ENCODE measurements at places on chromosomes 11 and 22.

DNA sequence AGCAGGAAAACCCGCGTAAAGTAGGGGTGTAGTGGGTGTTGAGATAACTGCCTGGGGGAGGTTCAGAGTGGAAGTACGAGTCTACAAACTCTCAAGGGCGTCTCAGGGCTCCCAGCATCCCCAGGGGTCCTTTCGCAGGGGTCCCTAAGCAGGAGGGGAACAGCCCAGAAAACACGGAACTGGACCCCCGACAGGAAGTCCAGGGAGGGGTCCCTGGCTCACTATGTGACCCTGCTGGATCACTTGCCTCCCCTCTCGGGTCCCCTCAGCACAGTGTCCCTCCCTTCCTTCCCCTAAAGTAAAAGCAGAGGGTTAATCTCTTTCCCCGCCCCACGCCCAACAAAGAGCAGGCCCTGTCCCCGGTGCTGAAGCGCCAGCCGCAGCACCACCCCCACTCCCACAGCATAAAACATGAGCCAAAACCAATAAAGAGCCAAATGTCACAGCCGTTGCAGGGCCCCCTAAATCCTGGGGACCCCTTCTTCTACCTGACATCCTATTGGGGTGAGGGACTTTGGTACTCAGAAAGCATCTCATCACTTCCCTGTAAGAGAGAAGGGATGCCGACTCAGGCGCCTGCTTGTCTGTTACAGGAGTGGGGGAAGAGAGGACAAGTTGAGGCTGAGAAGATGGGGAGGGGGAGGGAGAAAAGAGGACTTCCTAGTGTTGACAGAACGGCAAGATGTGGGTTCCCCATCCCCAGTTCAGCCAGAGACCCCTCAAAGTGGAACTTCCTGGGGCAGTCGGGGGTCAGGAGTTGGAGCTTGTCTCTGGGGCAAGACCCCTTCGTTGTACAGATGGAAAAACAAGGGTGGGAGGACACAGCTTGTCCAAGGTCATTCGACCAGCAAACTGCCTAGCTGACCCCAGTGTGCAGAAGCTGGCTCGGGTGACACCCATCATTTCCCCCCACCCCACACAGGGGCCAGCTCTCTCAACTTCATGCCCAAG lies 1.4 kb upstream of the NEFH start:
- peak; percentile 77 for DNase-seq

DNA sequence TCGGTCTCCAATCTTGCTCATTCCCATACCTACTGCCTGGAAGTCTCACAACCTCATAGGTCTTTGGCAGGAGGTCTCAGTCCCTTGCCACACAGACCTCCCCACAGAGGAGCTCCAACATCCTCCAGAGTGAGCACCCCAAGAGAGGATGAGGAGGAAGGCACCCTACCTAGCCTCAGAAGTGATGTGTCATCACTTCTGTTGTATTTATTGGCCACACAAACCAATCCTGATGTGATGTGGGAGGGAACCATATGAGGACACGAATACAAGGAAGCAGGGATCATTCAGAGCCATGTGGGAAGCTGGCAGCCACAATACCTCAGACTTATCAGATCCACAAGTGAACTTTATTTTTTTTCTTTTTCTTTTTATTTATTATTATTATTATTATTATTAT lies 9.0 kb upstream of the UPK2 start:
- no peak for DNase-seq

DNA sequence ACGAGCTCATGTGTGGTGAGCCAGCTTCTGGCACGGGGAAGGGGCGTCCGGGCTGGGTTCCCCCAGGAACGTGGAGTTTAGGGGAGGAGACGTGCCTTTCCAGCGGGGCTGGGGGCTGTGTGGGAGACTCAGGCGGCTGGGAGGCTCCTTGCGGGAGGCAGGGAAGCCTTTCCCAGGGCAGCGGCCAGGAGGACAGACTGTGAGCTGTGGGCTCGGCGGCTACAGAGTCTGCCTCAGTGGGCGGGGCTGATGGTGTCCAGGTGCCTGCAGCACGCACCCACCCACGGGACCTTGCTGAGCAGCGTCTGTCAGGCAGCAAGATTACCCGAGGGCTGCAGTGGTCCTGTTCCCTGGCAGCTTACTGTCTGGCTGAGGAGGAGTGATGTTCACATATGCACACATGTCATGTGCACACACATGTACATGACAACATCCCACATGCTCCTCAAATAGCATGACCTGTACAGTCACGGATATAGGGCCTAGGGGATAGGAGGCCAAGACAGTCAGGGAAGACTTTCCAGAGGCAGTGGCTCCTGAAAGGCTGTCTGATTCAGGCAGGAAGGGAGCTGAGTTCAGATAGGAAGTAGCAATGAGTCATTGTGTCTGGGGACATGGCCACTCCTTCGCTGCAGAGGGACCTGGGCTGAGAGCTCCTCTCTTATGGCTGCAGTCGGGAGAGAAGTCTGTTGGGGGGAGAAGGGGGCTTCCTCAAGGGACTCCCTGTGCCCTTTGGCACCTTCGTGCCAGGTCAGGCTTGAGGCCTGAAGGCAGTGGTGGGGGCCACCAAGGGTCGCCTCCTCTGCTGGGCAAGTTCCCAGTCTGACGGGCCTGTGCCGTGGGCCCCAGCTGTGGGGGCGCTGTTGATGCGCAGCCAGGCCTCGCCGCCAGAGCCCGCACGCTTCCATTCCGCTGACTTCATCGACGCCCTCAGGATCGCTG lies 23.3 kb upstream of the PPP6R3 start:
- no peak for DNase-seq

DNA sequence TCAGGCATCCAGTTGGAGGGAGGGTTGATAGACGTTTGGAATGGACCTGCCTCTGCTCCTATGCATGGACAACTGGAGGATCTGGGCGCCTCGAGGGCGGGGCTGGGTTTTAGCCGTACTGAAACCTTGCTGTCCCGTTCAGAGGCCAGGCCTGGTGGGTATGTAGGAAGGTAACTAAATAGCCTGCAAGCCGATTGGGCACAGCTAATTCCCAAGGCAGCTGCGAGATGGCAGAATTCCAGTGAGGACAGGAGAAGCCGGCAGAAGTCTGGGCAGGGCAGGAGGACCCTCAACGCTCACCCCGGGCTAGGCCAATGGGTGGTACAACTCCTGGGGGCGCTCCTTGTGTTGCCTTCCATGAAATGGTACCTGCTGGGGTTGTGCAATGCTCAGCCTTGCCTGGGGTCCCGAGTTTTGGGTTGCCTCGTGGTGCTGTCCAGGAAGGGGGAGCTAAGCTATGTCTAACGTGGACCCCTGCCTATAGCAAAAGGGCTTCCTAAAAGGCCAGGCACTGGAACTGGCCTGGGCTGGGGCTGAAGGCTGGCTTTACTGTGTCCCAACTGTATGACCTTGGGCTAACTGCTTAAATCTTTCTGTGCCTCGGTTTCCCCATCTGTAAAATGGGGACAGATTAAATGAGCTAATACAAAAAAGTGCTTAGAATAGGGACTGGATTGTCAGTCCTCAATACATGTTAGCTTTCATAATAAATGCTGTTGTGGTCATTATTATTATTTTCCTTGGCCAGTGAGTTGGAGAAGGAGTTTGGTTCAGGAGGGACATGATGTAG lies 30.1 kb upstream of the CD82 start:
- no peak for DNase-seq

- no peak for DNase-seq
Observed at GRCh38 chr11:68551777-68552176, 91.2 kb downstream of the PPP6R3 start.

DNA sequence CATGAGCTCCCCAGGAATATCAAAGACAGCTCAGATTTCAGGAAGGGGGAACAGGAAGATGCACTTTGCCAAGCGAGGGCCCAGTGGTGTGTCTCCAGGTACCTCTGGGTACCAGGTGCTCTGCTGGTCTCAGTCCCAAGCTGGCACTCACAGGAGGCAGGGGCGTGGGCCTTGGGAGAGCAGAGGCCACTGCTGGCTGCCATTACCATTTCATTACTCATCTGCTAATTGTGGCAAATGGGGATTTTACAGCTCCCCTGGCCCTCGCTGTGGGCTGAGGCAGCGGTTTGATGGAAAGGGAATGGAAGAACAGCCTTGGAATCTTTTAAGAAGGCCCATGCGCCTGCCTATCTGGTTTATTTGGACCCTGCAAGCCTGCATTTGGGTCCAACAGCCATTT lies 192.0 kb upstream of the NAV2 start:
- no peak for DNase-seq

- DNase-seq: no peak
Observed at GRCh38 chr11:1501421-1502167, 15.0 kb upstream of the MOB2 start.

- DNase-seq: no peak
Observed at GRCh38 chr11:44817207-44817949, 90.6 kb downstream of the TSPAN18 start.

- no peak for DNase-seq
Observed at GRCh38 chr11:82634091-82634490, 99.6 kb downstream of the FAM181B start.

- DNase-seq: peak; percentile 60
Observed at GRCh38 chr11:116353589-116353988, 419.2 kb downstream of the BUD13 start.

GRCh38 chr22:25448435-25449051 lies 115.9 kb upstream of the GRK3 start:
- DNase-seq: peak; percentile 23

GRCh38 chr11:40235841-40236240 lies 1223.6 kb downstream of the LRRC4C start:
- DNase-seq: no peak

DNA sequence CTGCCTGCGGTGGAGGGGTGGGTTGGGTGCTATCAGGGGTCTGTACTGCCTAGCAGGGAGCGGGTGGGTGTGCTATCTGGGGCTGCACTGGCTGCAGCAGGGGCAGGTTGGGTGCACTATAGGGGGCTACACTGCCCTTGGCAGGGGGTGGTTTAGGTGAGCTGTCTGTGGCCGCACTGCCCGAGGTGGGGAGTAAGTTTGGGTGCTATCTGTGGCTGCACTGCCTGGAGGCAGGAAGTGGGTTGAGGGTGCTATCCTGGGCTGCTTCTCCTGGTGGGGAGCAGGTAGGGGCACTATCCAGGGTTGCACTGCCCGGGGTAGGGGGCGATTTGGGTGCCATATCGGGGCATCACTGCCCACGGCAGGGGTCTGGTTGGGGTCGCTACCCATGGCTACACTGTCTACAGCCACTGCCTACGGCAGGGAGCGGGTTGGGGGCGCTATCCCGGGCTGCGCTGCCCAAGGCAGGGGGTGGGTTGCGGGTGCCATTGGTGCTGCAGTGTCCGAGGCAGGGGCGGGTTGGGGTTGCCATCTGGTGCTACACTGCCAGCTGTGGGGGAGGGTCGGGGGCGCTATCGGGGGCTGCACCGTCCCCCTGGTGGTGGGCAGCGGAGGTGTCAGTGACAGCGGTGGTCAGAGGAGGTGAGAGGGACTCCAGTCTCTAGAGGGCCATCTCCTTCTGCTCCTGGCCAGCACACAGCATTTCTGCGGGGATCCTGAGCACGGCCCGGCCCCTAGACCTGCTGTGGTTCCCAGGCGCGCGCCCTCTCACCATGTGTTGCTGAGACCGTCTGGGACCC lies 1.3 kb upstream of the RFPL2 start:
- DNase-seq: no peak

- DNase-seq: no peak
Observed at GRCh38 chr22:38549101-38549894, 20.7 kb downstream of the DMC1 start.

DNA sequence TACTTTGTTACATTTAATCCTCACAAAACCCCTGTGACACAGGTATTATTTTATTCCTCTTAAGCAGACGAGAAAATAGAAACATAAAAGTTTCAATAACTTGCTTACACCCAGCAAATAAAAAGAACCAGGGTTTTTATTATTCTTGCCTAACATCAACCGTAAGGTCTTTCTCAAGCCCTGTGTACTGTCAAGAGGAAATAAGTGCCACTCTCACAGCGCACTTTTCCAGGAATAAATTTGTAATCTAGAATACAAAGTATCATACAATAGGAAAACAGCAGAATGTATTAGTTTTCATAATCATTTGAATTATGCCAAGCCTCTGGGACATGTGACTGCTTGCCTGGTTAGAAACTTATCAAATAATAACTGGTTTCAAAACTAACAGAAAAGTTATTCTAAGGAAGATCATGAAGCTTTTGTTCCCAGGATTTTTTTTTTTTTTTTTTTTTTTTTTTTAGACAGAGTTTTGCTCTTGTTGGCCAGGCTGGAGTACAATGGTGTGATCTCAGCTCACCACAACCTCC lies 7.4 kb downstream of the CCDC34 start:
- no peak for DNase-seq

DNA sequence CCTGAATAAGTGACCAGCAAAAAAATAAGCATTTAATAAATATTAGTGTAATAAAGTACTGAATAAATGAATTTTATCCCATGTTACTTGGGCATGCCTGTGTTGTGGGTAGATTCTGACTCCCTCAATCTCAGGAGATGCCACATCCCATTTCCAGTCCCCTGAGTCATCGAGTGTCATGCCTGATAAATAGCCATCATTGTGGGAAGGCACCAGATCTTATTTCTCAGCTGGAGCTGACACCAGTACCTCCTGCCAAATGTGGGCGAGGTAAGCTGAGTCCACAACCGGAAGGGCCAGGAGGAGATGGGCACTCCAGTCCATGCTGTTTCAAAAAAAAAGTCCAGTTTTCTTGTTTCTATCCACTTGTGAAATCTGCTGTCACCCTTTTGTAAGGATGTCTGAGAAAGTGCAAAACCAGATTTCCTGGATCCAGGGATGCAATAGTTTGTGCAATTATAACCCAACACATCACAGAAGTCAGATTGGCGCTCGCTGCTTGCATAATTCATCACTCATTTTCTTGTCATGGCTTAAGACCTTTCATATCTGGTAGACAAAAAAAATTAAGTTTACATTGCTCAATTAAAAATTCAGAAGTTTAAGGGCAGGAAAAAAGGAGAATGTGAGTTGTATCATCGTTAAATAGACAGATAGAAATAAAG lies 311.6 kb downstream of the MIAT start:
- no peak for DNase-seq

GRCh38 chr11:21552911-21553310 lies 640.0 kb upstream of the ANO5 start:
- no peak for DNase-seq

All from eye (tissue), 1 donor.